Cardiac septum (tissue), 1 donor: ENCODE measurements at places on chromosomes 1 and 21. TPM values are rescaled to one million over a fixed set of nuclear protein-coding genes. Genes with fewer than 3 reads are reported as not detected.

GRCh38 chr1:221442056-221442455 lies 299.8 kb downstream of the DUSP10 start:
- no peak for DNase-seq

GRCh38 chr1:84750110-84750730 lies 60.0 kb upstream of the SSX2IP start:
- DNase-seq, result no peak

DNA sequence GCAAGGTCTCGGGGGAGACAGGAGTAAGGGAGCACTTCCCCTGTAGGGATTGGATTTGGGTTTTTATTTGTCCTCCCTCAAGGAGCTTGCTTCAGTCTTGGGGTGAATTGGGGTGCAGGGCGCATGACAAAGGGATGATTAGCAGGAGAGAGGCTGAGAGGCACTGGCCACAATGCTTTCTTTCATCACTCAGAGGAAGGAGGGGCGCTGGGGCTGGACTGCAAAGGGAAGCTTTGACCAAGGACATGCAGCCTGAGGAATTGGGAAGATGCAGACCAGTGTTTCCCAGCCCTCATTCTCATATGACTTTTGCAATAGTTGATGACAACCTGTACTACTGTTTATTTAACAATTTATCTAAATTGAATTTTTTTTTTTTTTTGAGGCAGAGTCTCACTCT lies 34.1 kb upstream of the PDPN start:
- no peak for DNase-seq

DNA sequence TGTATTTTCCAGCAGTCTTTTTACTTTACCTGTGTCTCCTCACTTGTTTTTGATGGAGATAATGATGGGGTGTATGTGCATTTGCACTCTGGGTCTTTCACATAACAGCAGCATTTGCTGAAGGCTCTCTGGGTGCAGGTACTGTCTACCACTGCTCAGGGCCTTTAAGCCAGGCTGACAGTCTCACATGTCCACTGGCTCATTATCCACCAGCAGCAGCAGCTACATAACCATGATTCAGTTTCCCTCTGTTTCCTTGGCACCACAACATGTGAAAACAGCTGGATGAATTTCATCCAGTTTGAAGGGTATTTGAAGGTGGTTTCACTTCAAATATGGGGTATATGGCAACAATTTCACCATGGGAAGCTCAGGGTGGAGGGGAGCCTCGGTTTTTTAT lies 41.2 kb upstream of the ROR1 start:
- no peak for DNase-seq

- no peak for DNase-seq
These were observed 216.6 kb downstream of the MRPL39 start for GRCh38 chr21:25390701-25391100.

DNA sequence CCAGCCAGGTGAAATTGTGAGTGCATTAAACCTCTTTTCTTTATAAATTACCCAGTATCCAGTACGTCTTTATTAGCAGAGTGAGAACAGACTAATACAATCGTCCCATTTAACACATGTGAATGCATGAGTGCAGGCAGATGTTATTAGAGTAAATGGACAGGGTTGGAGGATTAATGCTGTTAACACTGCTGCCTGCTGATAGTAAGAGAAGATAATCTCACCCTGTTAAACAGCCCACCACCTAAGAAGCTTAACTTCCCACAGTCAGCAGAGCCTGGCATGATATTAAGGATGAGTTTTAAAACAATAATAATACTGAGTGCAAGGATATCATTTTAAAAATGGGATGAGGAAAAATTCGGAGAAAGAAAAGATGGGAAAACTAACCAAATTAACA lies 181.4 kb upstream of the LHX8 start:
- DNase-seq, result no peak

- no peak for DNase-seq
These were observed 29.5 kb downstream of the PEX14 start for GRCh38 chr1:10504249-10504648.

DNA sequence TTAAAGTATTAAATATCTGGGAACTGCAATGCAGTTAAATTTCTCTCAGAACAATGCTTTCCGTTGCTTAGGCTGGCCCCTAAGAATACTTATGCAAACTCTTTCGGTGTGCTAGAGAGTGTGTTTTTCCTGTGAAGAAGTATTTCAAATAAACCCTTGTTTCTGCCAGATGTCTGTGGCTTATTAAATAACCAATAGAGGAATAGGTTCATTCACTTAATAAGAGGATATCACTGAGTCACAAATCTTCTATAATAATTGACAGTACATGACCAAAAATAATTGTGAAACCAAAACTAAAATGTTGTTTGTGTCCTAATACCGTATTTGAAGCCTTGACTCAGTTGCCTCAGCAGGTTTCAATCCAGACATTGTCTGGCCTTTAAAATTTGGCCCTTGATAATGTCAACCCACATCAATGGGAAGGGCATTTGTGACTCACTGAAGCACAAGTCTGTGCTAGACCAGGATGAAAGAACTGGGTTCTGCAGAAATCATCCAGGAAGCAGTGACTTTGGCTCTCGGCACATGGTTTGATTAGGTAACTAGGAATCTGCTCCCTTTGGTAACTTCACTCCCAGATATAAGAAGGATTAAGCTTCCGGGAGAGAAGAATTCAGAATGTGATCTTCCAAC lies 104.2 kb upstream of the BARHL2 start:
- DNase-seq, result no peak

DNA sequence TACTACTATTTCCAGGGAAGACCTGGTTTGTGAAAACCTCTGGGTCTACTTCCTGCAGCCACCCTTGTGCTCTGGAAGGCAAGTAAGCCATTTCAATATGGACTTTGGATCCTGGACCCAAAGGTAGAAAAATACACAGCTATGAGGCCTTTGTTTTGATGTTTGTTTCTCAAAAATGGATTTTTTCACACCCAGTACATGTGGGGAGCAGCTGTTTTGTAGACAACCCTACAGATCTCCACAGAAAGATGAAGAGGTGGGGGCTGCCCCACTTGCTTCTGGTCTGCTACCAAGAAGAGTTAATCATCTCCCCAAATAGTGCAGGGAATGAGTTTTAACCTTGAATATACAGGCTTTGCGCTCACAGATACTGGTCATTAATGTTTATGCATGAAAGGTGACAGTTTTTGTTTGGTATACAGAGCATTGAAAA lies 29.2 kb downstream of the ZNF281 start:
- DNase-seq, result no peak

DNA sequence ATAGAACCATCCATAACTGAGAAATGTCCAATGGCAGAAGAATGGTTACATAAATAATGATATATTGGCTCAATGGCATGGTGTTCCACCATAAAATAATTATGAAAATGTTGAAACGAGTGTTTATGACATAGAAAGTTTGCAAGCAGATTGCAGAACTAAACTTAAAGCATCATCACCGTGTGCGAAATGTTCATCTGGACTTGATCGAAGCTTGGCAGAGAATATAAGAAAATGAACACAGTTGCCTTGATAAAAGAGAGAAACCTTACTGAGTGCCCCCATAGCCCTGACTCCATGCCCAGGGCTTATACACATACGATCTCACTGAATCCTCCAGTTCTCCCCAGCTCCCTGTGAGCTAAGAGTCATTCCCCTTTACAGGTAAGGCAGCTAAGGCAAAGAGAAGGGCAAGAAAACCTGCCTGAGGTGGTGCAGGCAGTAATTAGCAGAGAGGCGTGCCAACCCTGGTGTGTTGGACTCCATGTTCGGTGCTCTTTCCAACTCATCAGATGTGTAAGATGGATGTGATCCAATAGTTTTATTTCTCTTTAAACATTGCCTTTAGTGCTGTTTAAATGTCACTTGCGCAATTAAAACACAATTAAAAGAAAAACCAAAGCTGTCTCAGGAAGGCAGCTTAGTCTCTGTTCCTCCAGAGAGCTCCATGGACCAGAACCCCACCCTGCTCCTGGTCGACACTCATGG lies 21.8 kb upstream of the SPOCD1 start:
- no peak for DNase-seq

GRCh38 chr1:64848136-64848535 lies 103.3 kb downstream of the RAVER2 start:
- DNase-seq, result no peak

- DNase-seq, result no peak
These were observed 712.1 kb upstream of the CXADR start for GRCh38 chr21:16800536-16801275.

GRCh38 chr1:173100476-173101107 lies 49.9 kb upstream of the TNFSF18 start:
- no peak for DNase-seq

GRCh38 chr1:58047265-58047858 lies 499.2 kb downstream of the OMA1 start:
- DNase-seq, result no peak

DNA sequence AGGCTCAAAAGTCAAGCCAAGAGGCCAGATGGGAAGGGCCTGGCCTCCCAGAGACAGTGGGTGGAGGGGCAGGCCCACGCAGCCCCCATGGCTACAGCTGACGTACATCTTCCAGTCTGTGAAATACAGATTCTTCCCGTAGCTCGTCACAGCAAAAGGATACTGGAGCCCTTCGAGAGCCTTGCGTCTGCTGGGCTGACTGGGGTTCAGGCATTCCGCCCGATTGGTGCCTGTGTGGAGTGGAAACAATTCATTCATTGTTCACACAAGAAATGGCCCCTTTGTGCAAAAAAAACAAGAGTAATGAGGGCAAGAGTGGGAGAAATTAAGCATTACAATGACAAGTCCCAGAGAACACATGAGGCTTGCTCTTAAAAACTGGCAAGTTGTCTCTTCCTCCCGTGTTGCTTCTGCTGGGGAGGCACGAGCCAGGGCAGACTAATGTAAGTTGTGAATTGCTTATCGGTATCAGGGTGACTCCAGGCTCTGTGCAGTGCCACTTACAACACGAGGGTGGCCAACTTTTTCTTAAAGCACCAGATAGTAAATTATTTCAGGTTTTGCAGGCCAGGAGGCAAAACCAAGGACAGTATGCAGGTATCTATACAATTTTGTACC lies 85.1 kb downstream of the NID1 start:
- DNase-seq, result no peak

GRCh38 chr21:43367296-43367695 lies 59.6 kb downstream of the SIK1 start:
- no peak for DNase-seq

GRCh38 chr1:154276797-154277196 lies 4.4 kb downstream of the HAX1 start:
- no peak for DNase-seq

DNA sequence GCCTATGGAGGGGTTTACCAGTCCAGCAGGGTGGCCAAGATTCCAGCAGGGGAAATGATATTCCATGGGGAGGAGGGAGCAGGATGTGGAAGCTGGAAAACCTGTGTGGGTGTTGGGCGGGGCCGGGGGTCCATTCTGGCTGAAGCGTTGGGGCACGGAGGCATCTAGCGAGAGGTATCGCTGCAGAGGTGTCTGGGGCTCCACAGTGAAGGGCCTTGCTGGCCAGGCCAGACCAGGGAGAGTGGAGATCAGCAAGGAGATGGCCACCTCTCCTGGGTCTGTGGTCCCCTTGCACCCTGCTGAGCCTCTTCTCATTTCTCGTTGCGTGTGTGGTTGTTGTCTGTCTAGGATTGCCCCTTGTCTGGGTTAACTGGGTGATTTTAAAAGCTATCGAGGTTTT lies 6.2 kb downstream of the COQ8A start:
- DNase-seq, result peak; percentile 59

DNA sequence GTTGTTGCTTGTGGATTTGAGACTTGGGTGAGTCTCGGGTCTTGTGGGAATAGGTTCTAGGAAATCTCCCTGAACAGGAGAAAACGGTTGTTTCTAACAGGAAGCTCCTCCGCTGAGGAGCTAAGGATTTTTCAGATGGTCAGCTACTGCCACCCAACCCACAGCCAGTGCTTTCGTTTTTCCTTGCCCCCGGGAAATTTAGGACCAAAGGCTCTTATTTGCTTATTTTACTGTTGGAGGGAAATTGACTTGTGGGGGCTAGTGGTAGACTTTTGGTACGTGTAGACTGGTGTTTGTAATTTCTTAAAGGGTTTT lies 792 bp downstream of the SNX7 start:
- no peak for DNase-seq

GRCh38 chr1:232450615-232451014 lies 179.3 kb downstream of the SIPA1L2 start:
- no peak for DNase-seq

GRCh38 chr1:231869364-231869763 lies 242.8 kb downstream of the DISC1 start:
- no peak for DNase-seq

GRCh38 chr1:90836345-90836679 lies 119.2 kb upstream of the BARHL2 start:
- DNase-seq, result no peak

- no peak for DNase-seq
These were observed 10.0 kb downstream of the MAP3K6 start for GRCh38 chr1:27356619-27357280.

DNA sequence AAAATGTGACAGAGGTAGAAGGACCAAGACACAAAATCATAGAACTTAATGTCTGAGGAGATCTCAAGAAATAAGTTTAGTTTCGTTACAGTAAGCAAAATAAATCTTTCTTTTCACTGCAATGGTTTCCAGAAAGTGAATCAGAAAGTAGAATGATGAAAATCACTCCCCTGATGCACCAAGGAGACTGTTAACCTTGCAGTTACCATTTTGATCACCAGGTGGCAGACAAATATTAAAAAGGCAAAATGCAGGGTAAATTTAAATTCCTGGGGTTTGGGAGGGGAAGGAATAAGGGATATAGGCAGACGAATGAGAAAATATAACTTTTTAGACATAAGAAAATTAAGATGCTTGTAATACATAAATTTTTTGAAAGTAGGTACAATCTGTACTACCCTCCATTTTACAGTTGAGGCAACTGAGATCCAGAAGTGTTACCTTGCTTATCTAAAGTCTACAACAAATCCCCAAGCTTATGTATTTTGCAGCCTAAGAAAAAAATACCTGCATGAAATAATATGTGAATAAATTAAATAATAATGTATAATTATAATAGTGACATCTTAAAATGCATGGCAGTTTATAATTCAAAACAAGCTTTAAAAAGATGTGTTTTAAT lies 253.2 kb downstream of the CRB1 start:
- no peak for DNase-seq

The LRRC8D gene
- 3.4 TPM for total RNA-seq

The KIAA1614 gene
- 11.4 TPM for total RNA-seq

The RNF220 gene
- total RNA-seq, result 45.6 TPM

The MAGOH gene
- 21.9 TPM for total RNA-seq

The C1orf185 gene
- not detected for total RNA-seq

The KCNA10 gene
- total RNA-seq, result not detected

The PANK4 gene
- 37.1 TPM for total RNA-seq

The MAB21L3 gene
- total RNA-seq, result not detected

The CACNA1E gene
- total RNA-seq, result 0.24 TPM

The HSD3B1 gene
- not detected for total RNA-seq

The ORC1 gene
- 0.11 TPM for total RNA-seq

The SPRR3 gene
- total RNA-seq, result not detected
